HEK293T (cell line): ENCODE measurements at places on chromosomes 2 and 18.

DNA sequence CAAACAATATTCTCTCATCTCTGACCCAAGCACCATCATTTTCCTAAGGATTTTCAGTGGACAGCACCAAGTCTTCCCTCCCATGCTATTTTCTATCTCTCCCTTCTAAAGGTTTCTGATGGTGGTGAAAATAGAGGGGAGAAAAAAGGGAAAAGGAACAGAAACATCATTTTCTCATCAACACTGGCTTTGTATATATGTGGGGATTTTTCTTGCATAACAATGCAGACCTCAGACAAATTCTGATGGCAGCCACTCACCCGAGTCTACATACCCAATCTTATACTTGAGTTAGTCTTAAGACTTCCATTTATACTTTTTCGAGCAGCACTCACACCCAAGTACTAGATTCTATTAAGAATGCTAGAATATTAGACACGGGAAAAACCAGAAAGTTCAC is 95.8 kb downstream of the TMEM163 start:
- DNase-seq = no peak

GRCh38 chr2:200860092-200860795 is 4.2 kb downstream of the CLK1 start:
- DNase-seq = no peak

- DNase-seq = no peak
Measured at GRCh38 chr2:66202586-66202985, 232.3 kb upstream of the MEIS1 start.

DNA sequence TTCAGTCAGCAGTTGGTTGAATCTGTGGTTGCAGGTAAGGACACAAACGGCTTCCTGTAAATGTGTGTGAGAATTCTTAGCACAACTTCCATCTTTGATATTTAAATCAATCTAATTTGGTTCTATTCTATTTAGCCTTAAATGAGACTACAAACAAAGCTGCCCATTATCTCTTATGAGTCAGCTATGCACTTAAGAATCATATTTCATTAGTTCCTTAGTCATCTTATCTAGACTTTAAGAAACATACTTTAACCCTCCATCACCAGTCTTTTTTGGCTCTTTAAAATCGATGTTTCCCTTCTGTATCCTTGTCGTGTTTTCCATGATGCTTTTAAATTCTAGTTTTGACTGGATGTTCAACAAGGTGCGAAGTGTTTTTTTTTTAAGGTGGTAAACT is 114.4 kb upstream of the TMEM200C start:
- no peak for DNase-seq

- no peak for DNase-seq
Measured at GRCh38 chr2:134352844-134353243, 99.0 kb downstream of the MGAT5 start.

GRCh38 chr2:226669905-226670304 is 129.7 kb downstream of the IRS1 start:
- DNase-seq = no peak

- DNase-seq = peak; percentile 63
Measured at GRCh38 chr2:88545118-88545517, 82.1 kb downstream of the EIF2AK3 start.

GRCh38 chr2:14616342-14616741 is 16.2 kb upstream of the LRATD1 start:
- no peak for DNase-seq

- peak; percentile 15 for DNase-seq
Measured at GRCh38 chr2:134365356-134365755, 111.5 kb downstream of the MGAT5 start.

DNA sequence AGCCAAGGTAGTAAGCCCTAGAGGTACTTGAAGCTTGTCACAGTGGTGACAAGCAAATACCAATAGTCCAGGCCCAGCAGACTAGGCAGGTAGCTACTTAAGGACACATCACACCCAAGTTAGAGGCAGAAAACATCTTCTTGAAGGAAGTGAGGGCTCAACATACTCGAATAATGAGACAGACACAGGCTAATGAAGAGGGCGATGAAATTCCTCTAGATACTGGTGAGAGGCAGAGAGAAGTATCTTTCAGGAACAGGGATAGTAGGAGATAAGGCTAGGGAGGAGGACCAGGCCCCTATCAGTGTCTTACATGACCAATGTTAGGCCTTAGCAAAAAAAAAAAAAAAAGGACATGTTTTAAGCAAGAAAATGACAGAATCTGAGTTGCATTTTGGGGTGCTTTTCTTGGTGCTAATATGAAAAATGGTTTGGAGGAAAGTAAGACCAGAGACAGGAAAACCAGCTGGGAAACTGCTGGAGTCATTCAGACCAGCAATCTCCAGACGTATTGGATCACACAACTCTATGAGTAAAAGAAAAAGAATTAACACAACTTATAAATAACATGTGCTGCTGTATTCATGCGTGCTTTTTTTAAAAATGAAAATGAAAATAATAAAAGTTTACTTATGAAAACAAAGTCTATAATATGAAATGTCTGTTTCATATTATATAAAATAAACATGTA is 37.7 kb downstream of the COBLL1 start:
- no peak for DNase-seq

DNA sequence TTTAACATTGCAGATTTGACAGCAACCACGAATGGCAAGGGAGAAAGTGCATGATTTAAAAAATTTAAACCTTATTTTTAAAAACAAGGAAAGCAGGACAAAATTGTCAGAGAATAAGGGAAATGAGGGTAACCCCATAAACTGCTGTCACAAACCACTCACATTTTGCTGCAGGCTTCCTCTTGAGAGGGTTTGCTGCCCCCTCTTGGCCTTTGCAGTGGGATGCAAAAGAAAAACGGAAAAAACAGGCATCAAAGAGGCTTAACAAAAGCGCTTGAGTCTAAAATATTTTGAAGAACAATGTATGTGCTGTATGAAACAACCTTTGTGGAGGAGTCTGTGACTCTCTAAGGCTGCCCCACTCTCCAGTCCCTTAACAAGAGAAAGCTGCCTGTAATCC is 91.6 kb downstream of the TMX3 start:
- peak; percentile 28 for DNase-seq

DNA sequence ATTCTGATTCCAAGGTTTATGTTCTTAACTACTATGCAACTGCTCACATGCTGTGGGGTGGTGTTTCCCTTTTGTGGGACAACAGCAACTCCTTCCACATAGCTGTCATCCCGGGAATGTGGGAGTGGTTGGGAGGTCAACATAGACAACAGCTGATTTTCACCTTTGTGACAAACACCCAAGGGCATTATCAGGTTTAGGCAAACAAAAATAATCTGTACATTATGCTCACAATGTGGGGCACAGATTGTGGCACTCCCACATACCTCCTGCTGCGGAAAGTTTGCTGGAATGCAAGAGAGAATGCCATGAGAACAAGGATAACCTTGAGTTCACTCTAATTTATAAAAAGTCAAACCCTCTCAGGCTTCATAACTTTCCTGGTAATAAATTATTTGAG is 582.6 kb downstream of the CNTNAP5 start:
- no peak for DNase-seq

- DNase-seq = no peak
Measured at GRCh38 chr2:229627728-229628127, 86.6 kb downstream of the DNER start.

DNA sequence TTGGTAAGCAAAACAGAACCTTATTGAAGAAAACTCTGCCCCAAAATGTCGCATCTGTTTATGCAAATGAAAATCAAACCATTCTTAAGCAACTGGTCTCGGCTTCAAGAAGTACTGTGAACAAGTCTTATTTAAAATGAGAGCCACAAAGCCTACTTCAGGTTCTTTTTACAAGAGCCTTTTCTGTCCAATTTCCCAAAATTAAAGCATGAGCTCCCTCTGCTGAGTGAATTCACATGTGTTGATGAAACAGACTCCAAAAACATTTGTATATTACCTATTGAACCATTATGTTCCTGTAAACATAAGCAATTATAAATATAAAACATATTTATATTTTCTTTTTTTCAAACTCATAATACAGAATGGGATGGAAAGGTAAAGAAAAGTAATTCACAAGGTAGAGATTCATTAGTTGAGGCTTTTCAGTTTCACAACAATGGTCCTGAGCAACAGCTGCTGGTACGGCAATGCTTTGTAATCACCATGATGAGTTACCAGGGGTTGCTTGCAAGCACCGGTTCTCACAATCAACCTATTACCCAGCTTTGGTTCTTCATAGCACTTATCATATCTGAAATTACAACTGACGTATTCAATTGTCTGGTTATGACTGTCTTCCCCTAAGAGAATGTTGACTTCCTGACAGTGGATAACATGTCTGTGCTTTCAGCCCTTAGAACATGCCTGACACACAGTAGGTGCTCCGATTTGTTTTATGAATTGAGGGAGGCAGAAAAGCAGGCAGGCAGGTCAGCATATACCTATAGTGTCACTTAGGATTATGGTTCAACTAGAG is 108.4 kb upstream of the BZW1 start:
- DNase-seq = peak; percentile 25

DNA sequence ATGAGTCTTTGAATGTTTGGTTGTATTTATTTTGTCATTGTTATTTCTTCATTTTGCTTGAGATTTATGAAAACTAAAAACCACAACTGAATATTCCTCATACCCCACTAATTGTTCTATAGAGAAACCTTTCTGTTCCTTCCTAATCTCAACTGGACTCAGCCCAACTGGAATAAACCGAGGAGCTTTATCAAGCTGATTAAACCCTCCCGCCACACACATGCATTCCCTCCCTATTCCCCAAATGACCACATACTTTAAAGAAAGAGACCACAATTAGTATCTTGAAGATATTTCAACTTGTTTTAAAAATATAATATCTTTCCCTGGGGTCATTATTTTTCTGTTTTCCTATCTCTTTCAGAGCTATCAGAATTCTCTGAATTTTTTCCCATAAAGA is 107.5 kb downstream of the OSR1 start:
- DNase-seq = no peak

- no peak for DNase-seq
Measured at GRCh38 chr2:179443180-179443579, 178.5 kb upstream of the SESTD1 start.

GRCh38 chr18:68766433-68766832 is 31.4 kb upstream of the CCDC102B start:
- no peak for DNase-seq

DNA sequence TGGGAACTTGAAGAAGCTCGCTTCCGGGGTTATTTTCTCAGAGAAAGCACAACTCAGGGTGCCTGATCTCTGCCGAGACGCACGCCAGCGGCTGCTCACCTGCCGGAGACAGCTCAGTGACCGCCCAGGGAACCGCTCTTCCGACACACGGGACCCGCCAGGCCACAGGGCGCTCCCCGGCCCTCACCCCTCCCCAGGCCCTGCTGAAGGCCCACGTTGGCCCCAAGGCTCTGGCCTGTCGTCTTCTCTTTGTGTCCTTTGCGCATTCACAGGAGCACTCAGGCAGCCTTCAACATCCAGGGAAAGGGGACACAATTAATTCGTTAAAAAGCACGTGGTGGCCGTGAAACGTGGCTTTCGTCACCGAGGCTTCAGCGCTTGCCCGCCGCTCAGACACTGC is 276.3 kb upstream of the SALL3 start:
- DNase-seq = no peak

- DNase-seq = peak; percentile 12
Measured at GRCh38 chr2:182144776-182145165, 159.1 kb downstream of the PPP1R1C start.

DNA sequence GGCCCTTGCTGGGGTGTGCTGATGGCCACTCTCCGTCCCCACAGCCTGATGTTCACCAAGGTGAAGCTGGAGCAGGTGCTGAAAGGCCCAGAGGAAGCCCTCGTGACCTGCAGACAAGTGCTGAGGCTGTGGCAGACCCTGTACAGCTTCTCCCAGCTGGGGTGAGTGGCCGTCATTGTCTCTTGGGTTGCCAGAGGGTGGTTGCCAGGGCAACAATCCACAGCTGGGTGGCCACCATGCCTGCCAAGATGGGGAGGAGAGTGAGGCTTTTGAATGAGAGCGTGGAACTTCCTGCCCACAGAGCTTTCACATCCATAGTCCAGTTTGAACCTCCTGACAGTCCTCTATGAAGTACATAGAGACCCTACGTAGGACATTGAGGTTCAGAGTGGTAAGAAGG is 108.8 kb downstream of the STPG4 start:
- no peak for DNase-seq
